ENCODE measurements at places on chromosomes 2 and 18. TPM values are rescaled to one million over a fixed set of nuclear protein-coding genes. Genes with fewer than 3 reads are reported as not detected.

The HAAO gene
- total RNA-seq = not detected

DNA sequence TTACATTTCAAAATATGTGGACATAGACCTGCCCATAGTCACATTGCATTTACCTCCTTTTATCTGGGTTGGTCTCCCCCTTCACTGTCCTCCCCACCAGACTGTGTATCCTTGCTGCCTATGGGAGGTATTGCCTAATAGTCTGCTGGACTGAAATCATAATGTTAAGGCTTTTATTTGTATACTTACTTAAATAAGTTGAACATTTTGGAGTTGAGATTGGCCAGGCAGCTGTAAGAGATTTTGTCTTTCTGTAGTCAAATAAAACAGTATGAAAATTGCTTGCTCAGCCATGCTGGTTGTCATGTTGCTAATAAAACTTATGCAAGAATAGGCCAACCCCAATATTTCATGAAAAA, 280.9 kb downstream of the PTPRM start:
- DNase-seq = no peak

DNA sequence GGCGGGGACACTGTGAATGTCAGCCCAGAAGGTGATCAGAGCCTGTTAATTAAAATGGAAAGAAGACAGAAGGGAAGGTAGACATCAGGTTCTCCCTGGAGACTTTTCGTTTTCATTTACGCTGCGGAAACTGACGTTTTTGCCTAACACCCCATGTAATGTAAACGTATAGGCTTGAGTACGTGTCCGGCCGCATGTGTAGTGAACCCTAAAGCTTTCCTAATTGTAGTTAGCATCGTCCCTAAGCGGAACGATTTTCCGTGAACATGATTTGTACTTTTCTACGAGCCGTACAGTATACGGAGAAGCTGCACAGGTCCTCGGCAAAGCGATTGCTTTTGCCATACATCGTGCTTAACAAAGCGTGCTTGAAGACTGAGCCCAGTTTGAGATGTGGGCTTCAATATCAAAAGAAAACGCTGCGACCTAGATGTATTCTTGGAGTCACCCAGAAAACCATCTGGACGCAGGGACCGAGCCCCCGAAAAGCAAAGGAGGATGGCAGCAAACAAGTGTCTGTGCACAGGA, 284 bp downstream of the TIMM21 start:
- DNase-seq = no peak

GRCh38 chr2:4732560-4732959, 959.6 kb upstream of the SOX11 start:
- DNase-seq = no peak

The MC2R gene
- total RNA-seq = not detected

DNA sequence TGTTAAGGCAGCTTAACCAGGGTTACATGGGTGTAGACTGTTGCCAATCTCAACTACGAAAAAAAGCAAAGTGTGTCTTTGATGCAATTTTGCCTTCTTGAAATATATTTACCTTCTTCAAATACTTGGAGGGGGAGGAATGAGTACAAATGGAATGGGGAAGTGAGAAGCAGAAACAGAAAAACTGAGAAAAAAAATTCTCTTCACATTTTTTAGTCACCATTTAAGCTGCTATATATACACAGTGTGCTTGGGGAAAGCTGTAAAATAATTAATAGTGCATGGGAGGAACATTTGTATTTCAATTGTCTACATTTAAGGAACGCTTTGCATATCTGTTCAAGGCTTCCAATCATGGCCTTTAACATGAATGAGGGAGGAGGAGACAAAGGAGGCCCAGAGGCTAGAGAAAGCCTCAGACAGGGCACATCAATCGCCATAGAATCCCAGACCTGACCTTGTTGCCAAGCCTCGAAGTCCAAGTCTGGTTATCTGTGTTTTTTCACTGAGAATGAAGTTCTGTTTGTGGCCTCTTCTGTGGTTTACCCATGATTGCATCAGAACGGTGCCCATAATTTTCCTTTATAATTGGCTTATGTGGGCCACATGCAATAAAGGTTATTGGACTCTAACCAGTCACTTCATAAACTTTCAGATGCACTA, 158.6 kb downstream of the PIK3C3 start:
- DNase-seq = no peak

The RBM43 gene
- 0.91 TPM for total RNA-seq

DNA sequence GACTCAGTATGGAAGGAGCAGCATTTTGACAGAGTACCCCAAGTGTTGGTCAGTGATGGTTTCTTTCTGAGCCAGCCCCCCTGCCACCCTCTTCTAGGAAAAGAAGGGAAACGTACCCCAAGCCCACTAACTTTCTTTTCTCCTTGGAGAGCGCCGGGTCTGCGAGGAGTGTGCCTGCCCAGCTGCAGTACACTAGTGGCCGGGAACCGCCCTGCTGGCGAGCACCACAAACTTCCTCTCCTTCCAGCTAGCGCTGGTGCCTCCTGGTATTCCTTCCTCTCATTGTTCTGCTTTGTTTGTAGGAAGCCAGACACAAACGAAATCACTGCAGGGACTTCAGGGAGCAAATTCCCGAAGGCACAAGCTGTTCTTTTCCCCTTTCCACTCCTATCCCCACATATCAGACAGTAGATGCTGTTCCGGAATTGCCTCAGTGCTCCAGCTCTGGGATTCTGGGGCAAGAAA, 1.8 kb downstream of the CCDC85A start:
- no peak for DNase-seq

GRCh38 chr2:236887531-236887930, 198.2 kb upstream of the COPS8 start:
- DNase-seq = no peak

Measured in OCI-LY7 (cell line).